Cortex of kidney (tissue), 1 donor: ENCODE measurements at places on chromosomes 4 and X.

DNA sequence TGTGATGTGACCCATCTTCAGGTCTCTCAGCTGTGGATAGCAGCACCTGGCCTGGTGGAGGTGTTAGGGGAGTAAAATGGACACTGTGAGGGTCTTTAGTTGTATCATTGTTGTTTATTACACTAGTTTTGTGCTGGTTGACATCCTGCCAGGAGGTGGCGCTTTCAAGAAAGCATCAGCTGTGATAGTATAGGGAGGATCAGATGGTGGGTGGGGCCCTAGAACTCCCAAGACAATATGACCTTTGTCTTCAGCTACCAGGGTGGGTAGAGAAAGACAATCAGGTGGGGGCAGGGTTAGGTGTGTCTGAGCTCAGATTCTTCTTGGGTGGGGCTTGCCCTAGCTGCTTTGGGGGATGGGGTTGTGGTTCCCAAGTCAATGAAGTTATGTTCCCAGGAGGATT lies 162.8 kb downstream of the PPP1R2C start:
- no peak for DNase-seq

- DNase-seq: no peak
Observed at GRCh38 chr4:98643755-98644154, 14.7 kb downstream of the TSPAN5 start.

- DNase-seq: no peak
Observed at GRCh38 chrX:105753411-105753810, 68.9 kb upstream of the NRK start.

DNA sequence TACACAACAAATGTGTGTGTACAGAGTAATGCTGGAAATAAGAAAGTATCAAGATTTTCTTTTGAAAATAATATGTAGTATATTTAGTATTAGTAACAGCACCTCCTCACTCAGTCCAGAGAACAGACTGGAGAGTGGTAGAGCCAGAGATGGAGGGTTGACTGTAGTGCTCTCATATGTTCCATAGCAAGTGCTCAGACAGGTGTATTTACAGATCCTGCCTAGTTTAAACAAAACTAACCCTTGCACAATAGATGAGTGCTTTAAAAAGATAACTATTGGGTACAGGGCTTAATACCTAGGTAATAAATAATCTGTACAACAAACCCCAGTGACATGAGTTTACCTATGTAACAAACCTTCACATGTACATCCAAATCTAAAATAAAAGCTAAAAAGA lies 381.0 kb upstream of the EMCN start:
- DNase-seq: no peak

DNA sequence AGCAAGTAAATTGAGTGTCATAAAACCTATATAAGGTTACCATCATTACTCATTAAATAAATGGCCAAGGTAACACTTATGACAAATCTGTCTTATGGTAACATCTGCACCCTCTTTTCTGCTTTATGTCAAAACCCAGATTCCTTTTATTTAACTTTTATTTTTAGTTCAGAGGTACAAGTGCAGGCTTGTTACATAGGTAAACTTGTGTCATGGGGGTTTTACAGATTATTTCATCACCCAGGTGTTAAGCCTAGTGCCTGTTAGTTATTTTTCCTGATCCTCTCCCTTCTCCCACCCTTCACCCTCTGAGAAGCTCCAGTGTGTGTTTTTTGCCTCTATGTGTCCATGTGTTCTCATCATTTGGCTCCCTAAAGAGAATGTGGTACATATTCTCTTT lies 930.7 kb downstream of the CCSER1 start:
- DNase-seq: no peak

DNA sequence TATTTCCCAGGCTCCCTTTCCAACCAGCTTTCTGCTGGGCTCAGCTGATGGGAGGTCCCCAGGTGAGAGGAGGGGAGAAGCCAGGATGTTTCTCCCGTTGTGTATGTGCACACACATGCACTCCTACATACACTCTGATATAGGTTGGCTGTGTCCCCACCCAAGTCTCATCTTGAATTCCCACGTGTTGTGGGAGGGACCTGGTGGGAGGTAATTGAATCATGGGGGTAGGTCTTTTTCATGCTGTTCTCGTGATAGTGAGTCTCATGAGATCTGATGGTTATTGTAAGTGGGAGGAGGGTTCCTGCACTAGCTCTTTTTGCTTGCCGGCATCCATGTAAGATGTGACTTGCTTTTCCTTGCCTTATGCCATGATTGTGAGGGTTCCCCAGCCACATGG lies 11.7 kb upstream of the HTRA3 start:
- DNase-seq: no peak
